ENCODE measurements at places on chromosomes 1 and 21. TPM values are rescaled to one million over a fixed set of nuclear protein-coding genes. Genes with fewer than 3 reads are reported as not detected.

CAPN8 gene
- total RNA-seq, result not detected

NPHS2 gene
- not detected for total RNA-seq

SPOCD1 gene
- total RNA-seq, result 0.23 TPM

UBASH3A gene
- total RNA-seq, result not detected

NFASC gene
- 46.4 TPM for total RNA-seq

PLXNA2 gene
- 47.5 TPM for total RNA-seq

PRRX1 gene
- total RNA-seq, result 10.6 TPM

ELAPOR1 gene
- total RNA-seq, result 13.6 TPM

INKA2 gene
- total RNA-seq, result 7.8 TPM
